COR-L47 (cell line): ENCODE measurements at places on chromosomes 7 and 10.

DNA sequence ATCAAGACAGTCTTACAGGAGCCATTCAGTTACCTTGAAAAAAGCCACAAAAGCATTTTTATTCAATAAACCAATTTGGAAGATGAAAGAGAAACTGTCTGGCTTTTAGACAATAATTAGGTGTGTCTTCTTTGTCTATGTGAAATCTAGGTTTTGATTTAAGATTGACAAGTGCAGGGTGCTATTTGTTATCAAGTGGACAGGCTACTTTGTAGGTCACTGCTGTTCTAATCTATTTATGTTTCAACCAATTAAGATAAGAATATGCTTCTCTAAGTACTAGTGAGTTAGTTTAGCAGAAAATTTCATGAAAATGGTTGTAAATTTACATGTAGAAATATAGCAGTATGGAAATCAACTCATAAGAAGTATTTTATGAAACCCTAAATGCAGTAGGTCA lies 177.5 kb downstream of the CACNA2D1 start:
- DNase-seq, result no peak

GRCh38 chr7:141355032-141355431 lies 196.2 kb upstream of the AGK start:
- DNase-seq, result no peak

DNA sequence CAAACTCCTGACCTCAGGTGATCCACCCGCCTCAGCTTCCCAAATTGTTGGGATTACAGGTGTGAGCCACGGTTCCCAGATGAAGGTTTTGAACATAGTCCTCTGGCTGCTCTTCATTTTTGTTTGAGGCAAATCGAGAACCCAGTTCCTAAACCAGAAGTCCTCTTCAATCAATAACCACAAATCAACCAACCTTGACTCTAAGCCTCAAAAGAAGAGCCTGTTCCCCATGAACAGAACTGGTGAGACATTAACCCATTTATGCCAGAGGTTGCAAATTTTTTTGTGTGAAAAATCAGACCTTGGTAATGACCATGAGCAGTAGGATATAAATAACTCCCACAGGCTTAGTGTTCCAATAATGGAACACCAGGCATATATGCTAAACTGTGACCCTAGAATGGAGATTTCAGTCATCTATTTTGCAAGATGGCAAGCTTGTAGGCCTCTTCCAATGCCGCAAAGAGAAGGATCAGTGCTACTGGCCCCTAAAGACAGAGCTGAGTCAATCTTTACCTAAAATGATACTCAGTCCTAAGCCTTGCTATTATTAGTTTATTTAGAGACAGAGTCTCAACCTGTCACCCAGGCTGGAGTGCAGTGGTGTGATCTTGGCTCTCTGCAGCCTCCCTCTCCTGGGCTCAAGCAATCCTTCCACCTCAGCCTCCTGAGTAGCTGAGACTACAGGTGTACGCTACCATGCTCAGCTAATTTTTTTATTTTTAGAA lies 15.9 kb downstream of the KPNA7 start:
- DNase-seq, result no peak

- no peak for DNase-seq
These were observed 264.8 kb downstream of the PTPRN2 start for GRCh38 chr7:158322616-158323530.

DNA sequence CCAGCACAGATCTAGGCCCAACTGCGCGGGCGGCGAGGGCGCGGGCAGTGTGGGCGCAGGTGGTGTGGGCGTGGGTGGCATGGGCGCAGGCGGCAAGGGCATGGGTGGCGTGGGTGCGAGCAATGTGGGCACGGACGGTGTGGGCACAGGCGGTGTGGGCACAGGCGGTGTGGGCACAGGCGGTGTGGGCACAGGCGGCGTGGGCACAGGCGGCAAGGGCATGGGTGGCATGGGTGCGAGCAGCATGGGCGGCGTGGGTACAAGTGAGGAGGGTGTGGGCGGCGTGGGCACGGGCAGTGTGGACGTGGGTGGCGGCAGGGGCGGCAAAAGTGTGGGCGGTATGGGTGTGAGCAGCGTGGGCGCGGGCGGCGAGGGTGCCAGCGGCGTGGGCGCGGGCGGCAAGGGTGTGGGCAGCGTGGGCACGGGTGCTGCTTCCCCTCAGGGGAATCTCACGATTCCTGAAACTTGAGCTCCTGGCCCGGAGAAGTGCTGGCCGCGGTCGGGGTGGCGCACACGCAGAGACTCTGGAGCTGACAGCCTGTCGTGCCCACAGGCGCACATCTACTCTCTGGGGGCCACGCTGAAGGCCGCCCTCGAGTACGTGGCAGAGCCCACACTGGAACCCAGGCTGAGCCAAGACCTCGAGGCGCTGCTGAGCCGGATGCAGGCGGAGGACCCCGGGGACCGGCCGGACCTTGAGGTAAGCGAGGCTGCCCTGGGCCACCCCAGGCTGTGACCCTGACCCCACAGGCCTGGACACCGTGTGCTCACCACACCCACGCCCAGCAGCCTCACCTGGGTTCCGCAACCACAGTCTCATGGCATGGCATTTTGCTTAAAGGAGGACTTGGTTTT lies 23.0 kb downstream of the KNDC1 start:
- no peak for DNase-seq
